ENCODE measurements at places on chromosomes 7 and 10. TPM values are rescaled to one million over a fixed set of nuclear protein-coding genes. Genes with fewer than 3 reads are reported as not detected.

The ELFN1 gene
- total RNA-seq = 0.64 TPM

The ANKRD22 gene
- not detected for total RNA-seq

The SFRP5 gene
- total RNA-seq = 0.30 TPM

The TMEM213 gene
- total RNA-seq = not detected

The EVX1 gene
- total RNA-seq = not detected

The GATA3 gene
- total RNA-seq = 0.71 TPM

The SH2D4B gene
- total RNA-seq = not detected

The HKDC1 gene
- not detected for total RNA-seq

The ZNF503 gene
- 5.7 TPM for total RNA-seq

The ECD gene
- 17.1 TPM for total RNA-seq

The AOAH gene
- total RNA-seq = 2.1 TPM

The MYL10 gene
- not detected for total RNA-seq

The CFAP58 gene
- total RNA-seq = 0.74 TPM

The NCF1 gene
- 2.0 TPM for total RNA-seq

The PLEKHS1 gene
- not detected for total RNA-seq

The IL6 gene
- total RNA-seq = not detected

The PTEN gene
- total RNA-seq = 51.9 TPM

The ABCB1 gene
- total RNA-seq = 1.4 TPM

The LLCFC1 gene
- not detected for total RNA-seq

The COL17A1 gene
- total RNA-seq = not detected

The ZPBP gene
- total RNA-seq = not detected

The EIF4EBP2 gene
- 75.0 TPM for total RNA-seq

The RASSF4 gene
- total RNA-seq = 44.0 TPM

The PPP1R9A gene
- 18.6 TPM for total RNA-seq

The STEAP2 gene
- 1.7 TPM for total RNA-seq

The HMX3 gene
- total RNA-seq = not detected

The FRMPD2 gene
- total RNA-seq = not detected

The TDRD1 gene
- total RNA-seq = 0.26 TPM

The MGAM2 gene
- not detected for total RNA-seq

The DPYSL4 gene
- 1.4 TPM for total RNA-seq

Measured in psoas muscle (tissue), 8 donors.